Esophagus mucosa (tissue), 1 donor: ENCODE measurements at places on chromosomes 2 and 18.
A peak's percentile ranks its signal among the peaks of the same experiment; 100 is the strongest.

- ATAC-seq = peak; percentile 45
Measured at GRCh38 chr18:9539283-9539682, 64.0 kb downstream of the RALBP1 start.

DNA sequence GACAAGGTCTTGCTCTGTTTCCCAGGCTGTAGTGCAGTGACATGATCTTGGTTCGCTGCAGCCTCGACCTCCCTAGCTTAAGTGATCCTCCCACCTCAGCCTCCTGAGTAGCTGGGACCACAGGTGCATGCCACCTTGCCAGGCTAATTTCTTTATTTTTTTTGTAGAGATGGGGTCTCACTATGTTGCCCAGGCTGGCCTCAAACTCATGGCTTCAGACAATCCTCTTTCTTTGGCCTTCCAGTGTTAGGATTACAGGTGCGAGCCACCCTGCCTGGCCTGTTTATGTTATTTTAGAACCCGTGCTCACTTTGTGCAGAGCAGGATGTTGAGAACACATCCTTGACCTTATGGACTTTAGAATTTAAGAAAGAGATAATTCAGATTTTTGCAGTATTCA lies 17.4 kb downstream of the FAM117B start:
- ATAC-seq = no peak

DNA sequence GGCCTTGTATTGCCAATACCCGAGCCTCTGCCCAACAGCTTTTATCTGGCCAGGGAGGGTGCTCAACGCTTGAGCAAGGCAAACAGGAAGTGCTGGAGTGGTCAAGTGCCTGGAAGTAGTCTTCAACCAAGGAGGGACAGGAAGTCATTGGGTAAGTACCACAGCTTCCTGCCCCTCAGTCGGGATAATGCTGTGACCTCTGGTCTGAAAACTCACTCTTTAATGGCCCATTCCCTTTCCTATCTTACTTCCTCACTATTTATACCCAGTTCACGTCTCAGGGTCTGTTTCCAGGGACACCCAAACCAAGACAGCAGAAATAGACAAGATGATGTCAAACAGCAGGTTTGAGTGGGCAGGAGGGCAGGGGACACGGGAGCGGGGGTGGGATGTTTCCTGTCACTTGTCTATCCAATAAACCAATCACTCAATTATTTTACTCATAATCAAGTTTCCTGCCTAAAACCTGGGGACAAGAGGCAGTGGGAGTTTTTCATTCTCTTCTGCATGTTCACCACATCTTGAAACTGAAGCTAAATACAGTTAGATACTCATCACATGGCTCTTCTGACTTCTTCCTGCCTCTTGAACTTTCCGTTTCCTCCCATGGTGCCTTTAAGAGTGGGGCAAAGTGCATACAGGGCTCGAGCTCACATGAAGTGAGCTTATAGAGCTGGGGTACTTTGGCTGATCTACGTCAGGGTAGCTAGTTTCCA lies 68.9 kb upstream of the CAB39 start:
- ATAC-seq = peak; percentile 29

GRCh38 chr2:159227467-159227866 lies 59.0 kb downstream of the WDSUB1 start:
- ATAC-seq = no peak

DNA sequence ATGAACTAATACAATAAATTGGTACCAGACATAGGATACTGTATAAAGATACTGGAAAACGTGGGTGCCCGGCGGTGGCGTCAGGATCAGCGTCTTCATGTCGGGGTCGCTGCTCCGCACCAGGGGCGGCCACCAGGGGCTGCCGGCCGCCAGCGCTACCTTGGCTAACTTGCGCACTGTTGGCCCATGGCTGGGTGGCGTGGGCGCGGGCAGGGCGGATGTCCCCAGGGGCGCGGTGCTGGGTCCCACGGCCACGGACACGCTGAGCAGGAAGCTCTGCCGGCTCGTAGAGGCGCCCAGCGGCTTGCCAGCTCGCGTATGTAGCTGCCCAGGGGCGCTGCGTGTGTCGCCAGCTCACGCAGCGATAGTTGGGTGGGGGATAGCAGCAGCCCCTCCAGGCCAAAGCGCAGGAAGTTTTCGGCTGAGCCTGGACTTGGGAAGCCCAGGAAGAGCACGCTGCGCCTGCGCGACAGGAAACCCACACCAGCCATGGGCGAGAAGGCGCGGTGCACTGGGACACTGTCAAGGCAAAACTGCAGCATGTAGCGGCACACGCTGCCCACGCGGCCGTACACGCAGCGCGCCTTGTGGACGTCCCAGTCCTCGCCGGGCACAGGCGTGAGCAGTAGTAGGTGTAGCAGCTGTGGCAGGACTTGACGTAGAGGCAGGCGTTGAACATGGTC lies 299.9 kb downstream of the CCDC74A start:
- ATAC-seq = no peak

GRCh38 chr2:239264838-239265651 lies 135.8 kb downstream of the HDAC4 start:
- ATAC-seq = peak; percentile 70

GRCh38 chr18:62088156-62088555 lies 98.7 kb downstream of the PIGN start:
- no peak for ATAC-seq

DNA sequence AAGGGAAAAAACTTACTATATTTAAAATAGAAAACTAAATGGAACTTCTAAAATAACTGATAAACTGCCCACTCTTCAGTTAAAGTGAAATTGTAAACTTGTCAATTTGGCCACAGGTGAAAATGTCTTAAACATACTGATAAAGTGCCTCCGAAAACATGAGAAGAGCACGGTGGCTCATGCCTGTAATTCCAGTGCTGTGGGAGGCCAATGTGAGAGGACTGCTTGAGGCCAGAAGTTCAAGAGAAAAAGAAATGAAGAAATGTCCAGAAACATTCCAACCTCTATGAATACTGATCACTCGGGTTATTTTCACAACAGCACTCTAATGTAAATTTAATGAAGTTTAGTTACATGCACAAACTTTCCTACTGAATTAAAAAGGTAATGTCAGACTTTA lies 63.4 kb upstream of the DNER start:
- no peak for ATAC-seq

DNA sequence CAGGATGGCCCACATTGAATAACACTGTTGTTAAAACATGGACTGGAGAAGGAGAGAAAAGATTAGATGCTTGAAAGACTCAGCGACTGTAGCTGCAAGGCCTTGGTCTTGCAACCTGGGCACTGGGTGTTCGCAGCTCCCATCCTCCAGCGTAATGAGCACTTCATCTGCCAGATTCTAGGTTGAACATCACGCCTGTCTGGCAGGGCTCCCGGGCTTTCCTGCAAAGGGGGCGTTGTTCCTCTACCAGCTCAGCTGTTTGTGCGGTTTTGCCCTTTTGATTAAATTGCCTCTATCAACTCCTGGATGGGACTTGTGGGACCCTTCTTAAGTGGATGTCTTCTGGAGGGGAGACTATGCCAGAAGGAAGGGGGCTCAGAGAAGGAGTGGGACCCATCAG lies 215.4 kb downstream of the KLHL29 start:
- no peak for ATAC-seq

- ATAC-seq = no peak
Measured at GRCh38 chr2:129388870-129389269, 590.6 kb upstream of the RAB6C start.

- ATAC-seq = no peak
Measured at GRCh38 chr2:36477315-36477714, 120.7 kb downstream of the FEZ2 start.

- no peak for ATAC-seq
Measured at GRCh38 chr2:3427272-3427671, 47.8 kb downstream of the TRAPPC12 start.

DNA sequence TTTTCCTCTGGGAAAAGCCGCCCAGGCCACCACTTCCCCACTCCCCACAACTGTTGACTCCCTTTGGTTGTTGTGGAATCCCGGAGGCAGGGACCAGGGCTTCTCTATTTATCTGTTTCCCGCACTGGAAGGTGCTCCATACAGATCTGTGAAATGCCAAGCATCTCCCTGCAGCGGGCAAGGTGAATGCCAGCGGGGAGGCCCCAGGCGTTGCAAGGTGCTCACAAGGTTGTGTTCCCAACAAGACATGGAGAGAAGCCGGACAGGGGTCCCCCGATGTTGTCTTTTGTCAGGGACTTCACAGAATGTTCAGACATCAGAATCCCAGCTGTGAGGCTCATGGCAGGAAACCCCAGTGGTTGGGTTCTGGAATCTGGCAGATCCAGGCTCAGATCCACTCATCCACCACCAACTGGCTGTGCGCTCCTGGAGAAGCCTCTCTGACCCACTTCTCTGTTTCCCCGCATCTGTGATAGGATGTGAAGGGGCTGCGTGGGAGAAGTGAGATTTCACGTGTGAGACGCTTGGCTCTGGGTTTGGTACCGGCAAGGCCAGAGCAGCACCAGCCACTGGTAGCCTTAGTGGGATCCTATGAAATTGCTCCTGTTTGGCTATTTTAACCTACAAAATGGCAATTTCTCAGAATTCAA lies 8.6 kb upstream of the NEU2 start:
- ATAC-seq = no peak

- ATAC-seq = no peak
Measured at GRCh38 chr2:449246-450067, 161.6 kb upstream of the ALKAL2 start.

DNA sequence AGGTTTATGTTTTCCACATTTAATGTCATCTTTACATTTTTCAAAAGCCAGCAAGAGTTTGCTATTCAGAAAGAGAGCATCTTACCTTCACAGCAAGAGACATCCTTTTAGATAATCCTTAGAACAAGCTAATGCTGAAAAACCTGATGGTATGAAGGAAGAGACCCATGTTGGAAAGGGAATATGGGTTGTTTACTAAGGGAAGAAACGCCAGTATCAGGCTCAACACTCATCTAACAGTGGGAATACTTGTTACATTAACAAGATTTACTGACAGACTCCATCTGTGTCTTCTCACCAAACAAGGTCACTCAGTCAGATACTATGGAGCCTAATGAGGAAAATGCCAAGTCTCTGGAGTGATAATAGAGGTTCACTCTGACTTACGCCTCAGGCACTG lies 1474.1 kb upstream of the SLC39A10 start:
- no peak for ATAC-seq

DNA sequence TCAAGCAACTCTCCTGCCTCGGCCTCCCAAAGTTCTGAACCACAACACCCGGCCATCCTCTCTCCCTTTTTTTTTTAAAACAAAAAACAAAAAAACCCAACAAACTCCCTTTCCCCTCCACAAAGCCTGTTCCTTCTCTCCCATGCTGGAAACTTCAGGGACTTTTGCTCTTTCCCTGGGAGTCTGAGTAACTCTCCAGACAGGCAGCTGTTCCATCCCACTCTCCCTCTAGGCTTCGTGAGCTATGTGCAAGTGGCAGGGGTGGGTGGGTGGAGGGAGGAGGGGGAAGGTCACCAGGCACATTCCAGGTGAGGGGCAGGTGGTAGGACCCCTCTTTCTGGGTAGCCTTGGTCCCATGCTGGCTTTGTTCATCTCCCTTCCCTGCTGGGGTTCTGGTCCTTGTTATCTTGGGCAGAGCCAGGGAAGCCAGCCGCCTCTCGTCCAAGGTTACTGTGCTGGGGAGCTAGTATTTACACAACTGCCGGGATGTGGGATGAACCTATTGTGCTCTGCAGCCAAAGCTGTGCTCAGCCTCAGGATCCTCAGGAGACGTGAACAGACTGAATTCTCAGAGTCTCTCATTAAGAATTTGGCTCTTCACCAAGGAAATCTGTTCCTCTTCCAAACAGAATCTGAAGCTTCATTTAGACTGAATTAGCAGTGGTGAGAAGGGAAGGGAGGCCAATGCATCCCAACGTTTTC lies 106.9 kb downstream of the LIPG start:
- ATAC-seq = no peak

- no peak for ATAC-seq
Measured at GRCh38 chr2:178674122-178674521, 133.1 kb downstream of the TTN start.

DNA sequence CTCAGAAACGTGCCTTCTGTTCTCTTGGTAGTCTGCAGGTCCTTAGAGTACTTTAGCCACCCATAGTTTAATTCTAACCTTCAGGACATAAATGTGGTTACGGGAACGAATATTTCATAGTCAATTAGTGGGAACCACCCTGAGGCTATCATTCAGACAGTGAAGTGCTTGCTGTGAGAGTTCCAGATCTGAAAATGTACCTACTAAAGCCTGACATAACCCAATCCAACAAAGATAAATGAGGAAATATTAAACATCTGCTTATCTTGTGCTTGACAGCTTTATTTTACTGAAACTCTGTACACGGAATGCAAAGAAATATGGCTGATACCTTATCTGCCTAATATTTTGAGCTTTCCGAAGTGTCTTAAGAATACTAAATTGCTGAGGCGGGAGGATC lies 43.0 kb downstream of the RAB27B start:
- no peak for ATAC-seq

DNA sequence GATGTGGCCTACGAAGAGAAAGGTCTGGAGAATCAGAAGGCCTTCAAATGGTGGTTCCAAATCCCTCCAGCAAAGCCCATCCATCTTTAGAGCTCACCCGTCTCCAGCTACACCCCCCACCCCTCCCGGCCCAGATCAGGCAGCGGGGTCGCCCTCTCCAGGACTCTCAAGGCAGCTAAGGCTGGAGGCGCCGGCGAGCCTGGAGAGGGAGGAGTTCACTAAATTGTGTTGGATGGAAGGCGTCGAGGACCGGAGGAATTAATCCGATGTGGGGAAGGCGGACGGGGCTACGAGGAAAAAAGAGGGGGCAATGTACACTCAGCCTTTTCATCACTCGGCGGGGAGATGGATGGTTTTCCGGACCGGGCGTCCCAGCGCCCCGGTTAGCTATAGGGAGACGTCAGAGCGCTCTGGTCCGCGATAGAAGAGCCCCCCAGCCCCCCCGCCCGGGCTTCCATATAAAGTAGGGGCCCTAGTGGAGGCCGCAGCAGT lies at the start of gene GRP:
TSS of gene GRP (plus strand) at position 487 of the 492 bp plus-strand sequence. CDS start 108 bp downstream, outside the sequence.
- no peak for ATAC-seq

- peak; percentile 50 for ATAC-seq
Measured at GRCh38 chr2:121058852-121059558, 226.0 kb downstream of the TFCP2L1 start.

DNA sequence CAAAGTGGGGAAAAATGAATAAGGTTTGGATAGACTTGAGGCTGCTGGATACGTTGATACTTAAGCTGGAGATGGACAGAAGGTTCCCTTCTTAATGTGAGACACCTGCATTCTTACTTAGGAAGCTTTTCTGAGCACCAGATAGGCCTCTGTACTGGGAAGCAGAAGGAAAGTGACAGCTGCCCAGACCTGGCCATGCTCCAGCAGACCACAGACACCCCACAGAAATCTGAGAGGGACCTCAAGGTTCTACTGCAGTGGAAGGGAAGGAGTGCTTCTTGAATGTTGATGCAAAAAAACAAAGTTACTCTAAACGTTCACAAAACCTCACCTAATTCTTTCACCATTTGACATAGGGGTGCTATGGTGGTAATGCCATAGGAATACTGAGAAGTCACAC lies 642.1 kb upstream of the ID2 start:
- ATAC-seq = no peak
